ENCODE measurements at places on chromosomes 12 and 14.
A peak's percentile ranks its signal among the peaks of the same experiment; 100 is the strongest.

DNA sequence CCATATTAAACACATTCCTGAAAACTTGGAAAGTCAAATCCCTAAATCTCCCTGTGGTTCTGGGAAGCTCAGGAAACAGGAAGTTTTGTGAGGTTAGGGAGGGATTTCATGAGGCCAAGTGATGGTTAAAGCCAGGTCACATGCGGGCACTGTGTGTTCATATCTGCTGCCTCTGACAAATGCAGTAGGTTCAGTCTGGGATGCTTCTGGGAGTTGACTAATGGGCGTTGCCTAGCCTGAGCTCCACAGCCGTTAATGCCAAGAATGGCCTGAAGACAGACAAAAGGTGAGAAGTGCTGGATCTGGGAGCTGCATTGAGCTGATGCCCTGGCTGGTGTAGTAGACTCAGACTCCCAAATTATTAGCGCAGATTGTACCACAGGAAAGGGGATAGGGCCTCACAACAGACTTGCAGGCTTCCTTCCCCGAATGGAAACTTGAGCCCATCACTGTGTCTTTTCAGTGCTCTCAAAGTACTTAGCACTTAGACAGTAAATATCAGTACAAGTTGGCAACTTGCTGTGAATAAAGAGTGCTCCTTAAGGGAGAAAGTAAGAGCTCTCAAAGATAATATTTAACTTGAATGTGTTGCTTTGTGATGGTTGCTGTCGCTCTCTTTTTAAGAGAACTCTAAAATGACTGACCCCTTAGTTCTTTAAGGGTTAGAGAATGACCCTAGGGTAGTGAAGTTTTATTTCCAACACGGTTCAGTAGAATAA, 17.3 kb downstream of the GSG1 start:
- DNase-seq: no peak
- no peak overlapping the region for H3K4me3 ChIP-seq
- H3K27ac ChIP-seq: no peak overlapping the region
- H3K27me3 ChIP-seq: peaks cover 10% of the 10 kb centered on the region
- no peaks in the 10 kb centered on the region for H3K4me1 ChIP-seq

DNA sequence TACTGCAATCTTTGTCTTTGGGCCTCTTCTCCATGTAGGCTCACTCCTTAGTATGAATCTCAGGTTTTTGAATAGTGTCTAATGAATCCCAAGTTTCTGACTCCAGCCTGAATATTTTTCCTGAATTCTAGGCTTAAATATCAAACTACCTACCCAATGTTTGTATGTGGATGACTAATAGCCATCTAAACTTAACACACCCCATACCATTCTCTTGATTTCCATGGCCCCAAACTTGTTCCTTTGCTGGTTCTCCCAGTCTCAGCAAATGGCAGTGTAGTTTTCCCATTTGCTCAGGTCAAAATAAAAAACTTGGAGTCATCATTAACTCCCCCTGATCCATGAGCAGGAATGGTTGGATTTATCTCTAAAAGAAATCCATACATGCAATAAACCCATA, 18.8 kb upstream of the SDR39U1 start:
- peaks cover 4% of the 10 kb centered on the region for H3K4me1 ChIP-seq
- H3K27ac ChIP-seq: no peak overlapping the region
- H3K36me3 ChIP-seq: no peaks in the 10 kb centered on the region

DNA sequence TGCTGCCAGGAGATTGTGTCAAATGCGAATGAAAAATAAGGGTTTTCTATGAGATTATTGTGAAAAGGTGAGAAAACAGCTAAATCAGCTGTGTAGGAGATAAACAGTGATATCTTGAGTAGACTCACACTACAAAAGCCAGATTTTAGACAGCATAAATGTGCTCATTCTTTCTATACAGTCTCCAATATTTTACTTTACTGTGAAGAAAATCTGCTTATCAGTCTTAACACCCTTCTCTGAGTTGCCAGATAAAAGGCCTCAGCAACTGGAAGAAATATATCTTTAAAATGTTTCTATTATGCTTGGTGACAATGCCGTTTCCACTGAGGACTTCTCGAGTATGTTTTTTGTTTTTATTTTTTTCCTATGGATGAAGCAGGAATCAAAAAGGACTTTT, 47.0 kb upstream of the PTCSC3 start:
- H3K4me1 ChIP-seq: no peaks in the 10 kb centered on the region
- no peaks in the 10 kb centered on the region for H3K36me3 ChIP-seq

- DNase-seq: peak; percentile 59
- H3K4me3 ChIP-seq: no peak overlapping the region
- H3K36me3 ChIP-seq: no peaks in the 10 kb centered on the region
- H3K27ac ChIP-seq: no peak overlapping the region
Measured at GRCh38 chr14:78448164-78449094, 278.3 kb downstream of the NRXN3 start.

DNA sequence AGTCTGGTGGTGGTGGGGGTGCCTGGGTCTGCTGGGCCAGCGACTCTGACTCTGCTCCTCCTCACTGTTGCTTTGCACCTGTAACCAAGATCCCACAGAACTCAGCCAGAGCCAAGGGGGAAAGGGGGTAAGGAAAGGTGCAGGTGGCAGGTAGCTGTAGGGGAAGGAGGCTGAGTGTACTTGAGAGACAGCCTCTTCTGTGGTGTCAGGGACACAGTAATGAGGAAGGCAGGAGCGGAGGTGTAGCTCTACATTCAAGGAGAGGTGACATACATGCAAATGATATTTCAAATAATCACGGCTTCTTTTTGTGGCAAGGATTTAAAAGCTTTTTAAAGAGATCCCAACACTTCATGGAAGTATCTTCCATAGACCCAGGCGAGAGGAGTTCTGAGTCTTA, 23.4 kb downstream of the TESPA1 start:
- H3K4me1 ChIP-seq: peaks cover under 1% of the 10 kb centered on the region
- H3K27ac ChIP-seq: no peak overlapping the region
- peaks cover 89% of the 10 kb centered on the region for H3K36me3 ChIP-seq
- no peaks in the 10 kb centered on the region for H3K27me3 ChIP-seq
- no peak overlapping the region for H3K4me3 ChIP-seq

DNA sequence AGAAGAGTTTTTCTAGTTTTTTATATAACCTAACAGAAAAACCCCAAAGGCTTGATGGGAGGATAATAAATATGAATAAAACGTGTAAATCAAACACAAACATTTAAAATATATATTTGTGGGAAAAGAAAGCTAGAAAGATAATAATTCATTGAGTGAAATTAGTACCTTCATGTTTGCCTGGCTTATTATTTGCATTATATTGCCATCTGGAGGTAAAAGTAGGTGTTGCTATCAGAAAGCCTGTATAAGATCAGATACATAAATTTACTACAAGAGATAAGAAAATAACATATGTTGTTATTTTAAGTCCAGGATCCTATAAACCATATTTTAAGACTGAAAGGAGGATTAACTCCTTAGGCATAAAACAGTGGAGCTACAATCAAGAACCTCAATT, 77.7 kb downstream of the NTS start:
- no peak overlapping the region for H3K27ac ChIP-seq
- no peak for DNase-seq
- no peaks in the 10 kb centered on the region for H3K27me3 ChIP-seq
- H3K4me3 ChIP-seq: no peak overlapping the region
- H3K4me1 ChIP-seq: no peaks in the 10 kb centered on the region
- H3K36me3 ChIP-seq: no peaks in the 10 kb centered on the region

DNA sequence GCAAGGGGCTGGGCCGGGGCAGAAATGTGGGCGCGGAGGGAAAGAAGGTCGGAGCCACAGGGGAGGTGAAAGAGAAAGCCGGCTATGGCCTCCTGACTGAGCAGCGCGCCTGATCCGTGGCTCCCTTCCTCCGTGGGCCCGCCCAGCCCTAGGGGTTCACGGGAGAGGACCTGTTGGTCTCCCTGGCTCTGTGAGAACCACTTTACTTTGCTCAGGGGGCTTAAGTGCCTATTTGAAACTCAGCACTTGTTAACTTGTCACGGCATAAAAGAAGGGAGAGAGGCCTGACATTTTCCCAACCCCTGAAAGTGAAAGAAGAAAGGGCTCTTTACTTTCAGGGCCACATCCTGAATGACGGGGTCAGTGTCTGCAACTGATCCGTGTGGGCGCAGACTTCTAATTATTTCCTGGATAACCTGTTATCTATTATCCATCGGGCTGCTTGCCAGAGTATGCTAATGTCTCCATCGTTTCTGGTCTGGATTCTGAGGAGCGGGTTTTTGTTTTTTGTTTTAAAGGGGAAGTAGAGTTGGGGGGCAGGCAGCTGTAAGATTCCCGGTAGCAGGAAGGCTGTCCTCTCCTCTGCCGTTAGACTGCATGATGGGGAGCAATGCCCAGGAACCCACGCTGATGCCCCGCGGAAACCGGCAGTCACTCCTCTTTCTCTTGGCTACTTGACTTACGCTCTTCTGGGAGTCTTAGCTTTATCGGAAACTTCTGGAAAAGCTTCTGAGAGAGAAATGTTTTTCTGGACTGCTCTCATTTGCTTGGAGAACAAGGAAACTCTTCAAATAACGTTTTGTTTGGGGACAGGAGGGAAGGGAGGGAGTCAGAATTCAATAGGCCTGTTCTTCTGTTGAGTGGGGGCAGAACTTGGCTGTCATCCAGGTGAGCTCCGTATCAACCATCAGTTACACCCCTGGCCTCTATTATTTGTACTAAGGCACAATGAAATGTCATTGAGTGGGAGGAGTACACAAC, 127.7 kb upstream of the MAX start:
- no peaks in the 10 kb centered on the region for H3K27me3 ChIP-seq
- H3K4me3 ChIP-seq: no peak overlapping the region
- H3K27ac ChIP-seq: no peak overlapping the region
- no peaks in the 10 kb centered on the region for H3K36me3 ChIP-seq
- peaks cover 14% of the 10 kb centered on the region for H3K4me1 ChIP-seq

- H3K27ac ChIP-seq: no peak overlapping the region
- H3K27me3 ChIP-seq: no peaks in the 10 kb centered on the region
- no peaks in the 10 kb centered on the region for H3K4me1 ChIP-seq
- no peak overlapping the region for H3K4me3 ChIP-seq
Measured at GRCh38 chr14:105499256-105500035, 8.4 kb downstream of the TEDC1 start.

- H3K4me3 ChIP-seq: no peak overlapping the region
- no peaks in the 10 kb centered on the region for H3K4me1 ChIP-seq
- DNase-seq: no peak
- no peaks in the 10 kb centered on the region for H3K36me3 ChIP-seq
- no peak overlapping the region for H3K27ac ChIP-seq
- no peaks in the 10 kb centered on the region for H3K27me3 ChIP-seq
Measured at GRCh38 chr14:102739190-102739469, 38.1 kb upstream of the TRAF3 start.

DNA sequence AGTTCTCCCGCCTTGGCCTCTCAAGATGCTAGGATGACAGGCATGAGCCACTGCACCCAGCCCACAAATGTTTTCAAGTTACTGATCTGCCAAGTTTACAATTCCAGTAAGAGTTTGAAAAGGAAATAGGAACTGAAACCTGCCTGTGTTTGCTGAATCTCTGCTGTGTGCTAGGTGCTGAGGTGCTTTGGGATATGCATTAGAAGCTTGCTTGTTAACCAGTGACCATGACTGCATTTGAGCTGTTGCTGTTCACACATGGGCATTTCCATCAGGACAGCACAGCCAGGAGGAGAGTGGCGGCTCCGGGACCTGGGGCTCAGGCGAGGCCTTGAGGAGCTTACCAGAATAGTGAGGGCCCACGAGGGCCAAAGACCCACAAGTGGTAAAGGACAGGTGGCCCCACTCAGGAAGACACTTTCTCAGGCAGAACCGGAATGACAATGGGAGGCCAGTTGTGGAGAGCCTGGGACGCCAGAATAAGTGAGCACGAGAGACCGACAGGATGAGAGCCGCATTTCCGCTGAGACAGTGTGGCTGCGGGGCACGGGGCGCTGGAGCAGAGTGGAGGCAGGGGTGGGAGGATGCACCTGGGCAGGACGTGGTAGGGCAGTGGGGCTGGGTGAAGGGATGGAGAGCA, 54.5 kb upstream of the MMP17 start:
- H3K36me3 ChIP-seq: peaks cover 89% of the 10 kb centered on the region
- no peaks in the 10 kb centered on the region for H3K27me3 ChIP-seq
- no peak overlapping the region for H3K4me3 ChIP-seq
- H3K27ac ChIP-seq: 0 out of 2 replicates have a peak overlapping the region, but pooled peaks have one; percentile 32
- peak; percentile 63 for DNase-seq

GRCh38 chr12:100857418-100857817, 62.8 kb downstream of the ANO4 start:
- no peak for DNase-seq
- H3K36me3 ChIP-seq: no peaks in the 10 kb centered on the region
- no peak overlapping the region for H3K4me3 ChIP-seq
- H3K4me1 ChIP-seq: no peaks in the 10 kb centered on the region
- H3K27ac ChIP-seq: no peak overlapping the region
- peaks cover 3% of the 10 kb centered on the region for H3K27me3 ChIP-seq

DNA sequence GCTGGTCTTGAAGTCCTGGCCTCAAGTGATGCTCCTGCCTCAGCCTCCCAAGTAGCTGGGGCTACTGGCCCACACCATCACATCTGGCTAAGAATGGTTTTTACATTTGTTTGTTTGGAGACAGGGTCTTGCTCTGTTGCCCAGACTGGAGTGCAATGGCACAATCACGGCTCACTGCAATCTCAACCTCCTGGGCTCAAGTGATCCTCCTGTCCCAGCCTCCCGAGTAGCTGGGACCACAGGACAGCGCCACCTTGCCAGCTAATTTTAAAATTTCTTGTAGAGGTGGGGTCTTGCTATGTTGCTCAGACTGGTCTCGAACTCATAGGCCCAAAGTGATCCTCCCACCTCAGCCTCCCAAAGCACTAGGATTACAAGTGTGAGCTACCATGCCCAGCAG, 28.6 kb upstream of the TSPAN9 start:
- no peaks in the 10 kb centered on the region for H3K36me3 ChIP-seq
- no peaks in the 10 kb centered on the region for H3K4me1 ChIP-seq
- peaks cover 7% of the 10 kb centered on the region for H3K27me3 ChIP-seq
- H3K4me3 ChIP-seq: no peak overlapping the region
- DNase-seq: no peak

DNA sequence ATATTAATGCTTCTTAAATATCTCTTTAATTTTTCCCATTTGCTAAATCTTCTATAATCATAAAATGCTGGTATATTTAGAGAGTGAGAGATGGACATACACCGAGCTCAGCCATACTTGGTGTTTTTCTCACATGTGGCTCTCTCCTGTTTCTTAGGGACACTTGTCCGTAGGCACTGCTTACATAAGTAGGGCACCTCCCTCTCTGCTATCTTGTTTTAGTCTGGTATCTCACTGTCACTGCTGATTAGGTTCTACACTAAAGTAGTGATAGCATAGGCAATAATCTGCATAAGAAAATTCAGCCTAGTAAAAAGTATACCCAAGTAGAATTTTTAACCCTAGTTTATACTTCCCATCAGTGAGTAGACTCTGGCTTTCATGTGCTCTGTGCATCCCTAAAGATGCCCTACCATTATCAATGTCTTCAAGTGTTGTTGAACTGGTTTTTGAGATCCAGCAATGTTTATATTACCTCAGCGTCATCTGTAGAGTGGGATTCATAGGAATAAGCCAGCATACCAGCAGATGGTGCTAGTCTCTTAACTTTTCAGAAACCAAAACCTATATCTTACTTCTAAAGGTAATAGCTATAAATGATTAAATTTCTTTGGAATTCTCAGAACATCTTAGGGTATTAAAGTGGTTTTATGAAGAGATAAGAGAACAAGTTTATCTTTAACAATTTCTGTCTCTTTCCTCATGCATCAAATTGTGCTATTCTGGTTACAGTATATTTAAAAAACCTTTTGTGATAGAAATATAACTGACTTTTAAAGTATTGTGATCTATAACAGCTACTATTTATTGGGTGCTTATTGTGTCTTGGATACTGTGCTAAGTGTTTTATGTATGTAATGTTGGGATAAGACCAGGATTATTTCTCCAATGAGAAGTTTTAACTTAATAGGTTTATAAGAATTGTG, 32.9 kb downstream of the ARID2 start:
- no peak overlapping the region for H3K4me3 ChIP-seq
- no peaks in the 10 kb centered on the region for H3K4me1 ChIP-seq
- peaks cover 18% of the 10 kb centered on the region for H3K36me3 ChIP-seq
- no peaks in the 10 kb centered on the region for H3K27me3 ChIP-seq
- no peak for DNase-seq
- no peak overlapping the region for H3K27ac ChIP-seq
